ENCODE measurements at places on chromosomes 3 and 15.

GRCh38 chr3:12982619-12983101, 90.6 kb downstream of the IQSEC1 start:
- no peak for DNase-seq

DNA sequence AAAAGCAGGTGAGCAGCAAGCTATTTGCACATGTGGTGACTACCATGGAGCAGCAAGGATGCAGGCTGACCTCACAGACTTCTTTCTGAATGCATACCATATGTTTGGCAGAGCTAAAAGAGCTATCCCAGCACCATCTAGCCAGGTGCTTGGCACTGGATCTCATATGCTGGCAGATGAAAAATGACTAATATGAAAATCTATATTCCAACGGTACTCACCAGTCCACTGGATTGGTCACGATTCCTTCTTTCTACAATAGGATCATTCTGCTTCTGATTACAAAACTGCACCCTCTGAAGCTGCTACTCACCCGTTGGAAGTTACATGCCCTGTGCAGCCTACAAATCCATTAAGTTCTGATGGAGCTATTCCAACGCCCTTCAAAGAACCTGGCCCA, 714.3 kb upstream of the CFAP20DC start:
- DNase-seq, result no peak

- DNase-seq, result no peak
Measured at GRCh38 chr3:52522651-52523251, 10.9 kb downstream of the NT5DC2 start.

DNA sequence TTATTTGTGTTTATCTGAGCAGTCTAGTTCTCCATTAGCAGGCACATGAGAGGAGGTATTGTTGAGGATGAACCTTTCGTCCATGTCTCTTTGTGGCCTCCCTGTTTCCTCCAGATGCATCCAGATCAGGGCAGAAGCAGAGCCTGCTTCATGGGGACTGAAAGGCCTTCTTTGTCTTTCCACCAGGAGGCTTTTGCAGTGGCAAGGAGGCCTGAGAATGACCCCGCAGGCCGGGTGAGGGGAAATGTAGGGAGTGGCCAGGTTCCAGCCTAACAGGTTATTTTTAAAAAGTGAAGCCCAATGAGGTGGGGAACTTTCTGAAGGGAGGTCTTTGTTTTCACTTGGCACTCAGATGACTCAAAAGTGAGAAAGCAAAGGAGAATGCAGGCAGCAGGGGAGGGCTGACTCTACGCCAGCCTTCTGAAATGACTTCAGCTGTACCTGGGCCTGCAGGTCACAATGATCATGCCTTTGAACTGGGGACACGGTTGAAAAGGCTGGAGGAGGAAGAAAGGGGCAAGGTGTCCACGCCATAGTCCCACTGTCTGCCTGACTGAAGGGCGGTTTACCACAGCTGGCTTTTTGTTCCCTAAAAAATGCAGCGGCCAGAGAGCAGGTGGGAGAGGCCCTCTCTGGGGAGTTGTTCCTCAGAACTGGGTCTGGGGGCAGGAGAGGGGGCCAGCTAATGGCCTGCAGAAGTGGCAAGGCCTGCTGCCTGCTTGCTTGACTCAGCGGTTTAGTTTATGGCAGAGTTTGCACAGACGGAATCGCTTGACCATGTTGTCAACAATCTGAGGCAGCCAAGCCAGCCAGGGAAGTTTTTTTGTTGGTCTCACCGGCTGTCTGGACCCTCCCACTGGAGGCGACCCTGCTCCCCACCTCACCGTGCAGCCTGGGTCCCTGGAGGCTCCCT, 28.7 kb downstream of the CMTM7 start:
- peak; percentile 32 for DNase-seq

DNA sequence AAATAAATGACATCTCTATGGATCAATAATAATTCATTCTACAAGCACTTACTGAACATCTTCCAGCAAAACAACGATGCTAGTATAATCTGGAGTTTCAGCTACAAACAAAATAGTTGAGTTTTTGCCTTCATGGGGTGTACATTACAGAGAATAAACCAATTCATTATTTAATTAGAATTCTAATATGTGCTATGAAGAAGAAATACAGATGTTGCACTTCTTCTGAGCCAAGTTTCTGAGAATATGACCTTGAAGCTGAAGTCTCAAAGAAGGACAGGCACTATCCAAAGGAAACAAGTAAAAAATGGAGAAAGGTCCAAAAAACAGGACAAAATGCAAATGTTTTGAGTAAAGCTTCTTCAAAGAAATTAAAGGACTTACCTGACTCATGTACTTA, 94.2 kb downstream of the SENP7 start:
- no peak for DNase-seq

All from stimulated activated CD4-positive, alpha-beta T cell treated with anti-CD3 and anti-CD28 coated beads, TNF-alpha, amount 100 ng/mL, for 48 hours (primary cell).